ENCODE measurements at places on chromosomes 12 and 14. TPM values are rescaled to one million over a fixed set of nuclear protein-coding genes. Genes with fewer than 3 reads are reported as not detected.

Gene IFI27L1
- total RNA-seq: 23.8 TPM

Gene MAP4K5
- 24.7 TPM for total RNA-seq

Gene KLRD1
- not detected for total RNA-seq

Gene TWF1
- total RNA-seq: 17.4 TPM

DNA sequence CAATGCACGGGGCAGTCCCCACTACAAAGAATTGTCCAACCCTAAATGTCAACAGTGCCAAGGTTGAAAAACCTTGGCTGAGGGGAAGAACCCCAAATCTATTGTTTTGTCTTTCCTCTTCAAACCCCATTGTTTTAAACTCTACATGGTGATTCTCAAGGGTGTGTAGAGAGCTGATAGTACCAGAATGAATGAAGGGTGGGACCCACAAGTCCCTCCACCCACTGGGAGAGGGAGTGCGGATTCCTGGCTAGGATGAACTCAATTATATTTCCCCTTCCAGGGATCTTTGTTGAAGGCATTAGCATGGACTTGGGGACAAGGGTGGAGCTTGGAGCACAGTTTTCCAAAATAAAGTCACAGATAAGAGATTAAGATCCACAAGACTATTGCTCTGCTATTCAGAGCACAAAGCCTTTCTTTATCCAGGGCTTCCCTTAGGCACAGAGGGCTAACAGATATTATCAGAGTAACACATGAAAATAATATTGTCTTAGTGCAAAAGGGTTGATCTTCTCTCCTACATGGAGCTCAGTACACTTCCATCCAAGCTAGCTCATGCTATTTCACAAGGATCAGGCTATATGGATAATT lies 755.1 kb upstream of the TBX3 start:
- no peaks in the 10 kb centered on the region for H3K36me3 ChIP-seq
- no peak for DNase-seq
- H3K4me3 ChIP-seq: no peak overlapping the region
- no peaks in the 10 kb centered on the region for H3K4me1 ChIP-seq
- no peak overlapping the region for H3K27ac ChIP-seq
- H3K27me3 ChIP-seq: no peaks in the 10 kb centered on the region

- no peak for DNase-seq
- H3K36me3 ChIP-seq: no peaks in the 10 kb centered on the region
- H3K4me1 ChIP-seq: no peaks in the 10 kb centered on the region
- no peak overlapping the region for H3K4me3 ChIP-seq
Observed at GRCh38 chr12:78938341-78939084, 73.9 kb downstream of the SYT1 start.

- H3K36me3 ChIP-seq: no peaks in the 10 kb centered on the region
- no peak overlapping the region for H3K27ac ChIP-seq
- no peak for DNase-seq
- H3K4me1 ChIP-seq: no peaks in the 10 kb centered on the region
- H3K4me3 ChIP-seq: no peak overlapping the region
Observed at GRCh38 chr12:15629761-15630160, 159.4 kb downstream of the EPS8 start.

GRCh38 chr12:4112290-4112689 lies 161.3 kb upstream of the CCND2 start:
- 0 out of 3 replicates have a peak, but pooled peaks cover 3% of the 10 kb centered on the region for H3K27me3 ChIP-seq
- no peaks in the 10 kb centered on the region for H3K4me1 ChIP-seq
- no peak for DNase-seq
- no peak overlapping the region for H3K4me3 ChIP-seq
- no peaks in the 10 kb centered on the region for H3K36me3 ChIP-seq

GRCh38 chr14:83575301-83575700 lies 1954.6 kb upstream of the FLRT2 start:
- H3K27ac ChIP-seq: no peak overlapping the region
- no peaks in the 10 kb centered on the region for H3K4me1 ChIP-seq
- H3K27me3 ChIP-seq: no peaks in the 10 kb centered on the region
- no peak overlapping the region for H3K4me3 ChIP-seq

- no peaks in the 10 kb centered on the region for H3K36me3 ChIP-seq
- DNase-seq: no peak
- H3K27me3 ChIP-seq: peaks cover 26% of the 10 kb centered on the region
- no peak overlapping the region for H3K27ac ChIP-seq
- no peak overlapping the region for H3K4me3 ChIP-seq
Observed at GRCh38 chr14:95440496-95440895, 76.0 kb downstream of the SYNE3 start.

DNA sequence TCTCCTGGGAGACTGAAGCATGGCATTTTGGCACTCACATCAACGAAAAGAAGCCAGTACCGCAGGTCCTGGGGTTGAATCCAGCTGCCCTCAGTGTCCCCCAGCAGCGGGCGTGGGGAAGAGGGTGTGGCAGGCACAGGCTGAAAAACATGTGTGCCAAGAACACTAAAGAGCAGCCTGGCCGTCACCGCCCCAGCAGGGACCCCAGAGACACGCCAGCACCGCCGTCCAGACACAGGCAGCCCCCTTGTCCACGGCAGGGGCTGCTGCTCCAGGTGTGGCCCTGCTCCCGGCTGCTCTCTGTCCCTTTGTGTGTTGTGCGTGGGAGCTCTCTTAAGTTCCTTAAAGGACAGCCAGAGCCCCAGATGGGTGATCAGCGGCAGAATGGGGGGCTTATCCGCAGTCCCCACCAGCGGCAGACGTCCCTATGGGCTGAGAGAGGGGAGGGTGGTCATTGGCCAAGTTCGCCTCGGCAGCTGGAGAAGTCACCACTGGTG lies 556 bp downstream of the PHETA1 start:
- peaks cover 24% of the 10 kb centered on the region for H3K4me1 ChIP-seq
- H3K27ac ChIP-seq: peak overlapping the region; percentile 51
- no peaks in the 10 kb centered on the region for H3K27me3 ChIP-seq
- peaks cover 22% of the 10 kb centered on the region for H3K36me3 ChIP-seq
- H3K4me3 ChIP-seq: peak overlapping the region; percentile 64
- DNase-seq: no peak
